ENCODE measurements at places on chromosomes 16 and 17.

GRCh38 chr16:78494674-78495073 lies 395.2 kb downstream of the WWOX start:
- no peak for DNase-seq

GRCh38 chr17:82858376-82859126 lies 18.7 kb upstream of the ZNF750 start:
- no peak for DNase-seq

DNA sequence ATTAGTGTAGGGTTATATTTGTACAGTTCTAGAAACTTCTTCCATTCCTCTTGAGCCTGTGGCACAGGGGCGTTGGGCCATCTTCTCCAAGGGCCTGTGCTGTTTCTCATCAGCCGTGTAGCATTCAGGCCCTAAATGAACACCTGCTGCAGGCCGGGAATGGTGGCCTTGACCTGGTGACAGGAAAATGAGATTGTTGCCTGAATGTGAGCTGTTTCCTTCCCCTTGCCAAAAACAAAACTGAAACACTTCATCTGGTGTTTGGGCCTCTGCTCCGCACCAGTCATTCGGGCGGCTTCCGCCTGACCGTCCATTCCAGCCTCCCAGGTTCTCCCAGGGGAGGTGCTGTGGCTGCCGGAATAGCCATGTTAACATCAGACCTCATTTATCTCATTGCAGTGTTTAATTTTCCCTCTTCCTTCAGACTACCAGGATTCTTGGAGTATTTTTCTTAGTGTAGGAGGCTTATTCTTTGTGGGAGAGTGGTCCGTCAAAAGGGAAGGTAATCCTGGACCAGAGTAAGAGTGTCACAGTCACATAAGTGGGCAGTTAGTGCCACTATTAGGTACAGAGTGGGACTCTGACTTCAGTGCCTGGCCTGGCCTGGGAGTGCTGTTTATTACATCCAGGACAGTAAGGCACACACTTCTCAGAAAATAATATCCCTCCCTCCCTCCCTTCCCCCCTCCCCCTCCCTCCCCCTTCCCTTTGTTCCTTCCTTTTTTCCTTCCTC lies 61.9 kb downstream of the WWP2 start:
- DNase-seq = no peak

GRCh38 chr16:69112285-69113129 lies 7.1 kb downstream of the HAS3 start:
- DNase-seq = peak; percentile 71

DNA sequence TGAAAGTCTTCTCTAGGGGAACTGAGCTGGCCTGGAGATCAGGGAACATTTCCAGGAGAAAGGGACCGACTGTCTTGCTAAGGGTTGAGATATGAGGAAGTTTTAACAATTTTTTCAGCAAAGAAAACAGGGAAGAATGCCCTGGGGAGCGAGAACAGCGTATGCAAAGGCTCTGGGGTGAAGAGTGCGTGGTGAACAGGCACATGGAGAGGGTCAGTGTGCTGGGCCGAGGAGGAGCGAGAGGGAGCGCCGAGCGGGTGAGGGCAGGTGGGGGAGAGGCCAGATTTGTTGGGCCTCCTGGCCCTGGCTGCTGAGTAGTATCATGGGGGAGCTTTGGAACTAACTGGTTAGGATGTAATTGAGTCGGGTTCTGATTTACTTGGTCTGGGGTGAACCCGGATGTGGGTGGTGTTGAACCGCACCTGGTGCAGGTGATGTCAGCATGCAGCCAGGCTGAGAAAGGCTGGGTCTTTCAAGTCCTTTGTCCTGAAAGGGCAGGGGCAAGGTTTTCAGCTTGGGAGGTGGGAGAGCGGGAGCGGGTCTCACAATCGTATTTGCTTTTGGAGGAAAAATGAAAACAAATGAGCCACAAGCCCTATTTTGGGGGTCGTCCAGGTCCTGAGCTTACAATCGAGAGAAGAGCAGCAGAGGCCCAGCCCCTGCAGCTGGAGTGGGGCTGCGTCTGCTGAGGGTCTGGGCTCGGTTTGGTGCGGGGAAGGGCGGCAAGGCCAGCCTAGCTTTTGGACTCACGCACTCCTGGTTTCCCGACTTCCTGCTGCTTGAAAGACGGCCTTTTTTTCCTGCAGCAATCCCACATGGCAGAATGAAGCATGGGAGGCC lies 11.1 kb upstream of the WFDC1 start:
- DNase-seq = no peak

Measured in ELR (cell line).